ENCODE measurements at places on chromosomes 5 and 9.

- no peak for DNase-seq
These were observed 258.7 kb downstream of the IRX1 start for GRCh38 chr5:3854188-3854821.

GRCh38 chr5:18395126-18396110, 761.2 kb downstream of the TAF11L14 start:
- DNase-seq, result no peak

GRCh38 chr5:134411228-134411545, 494 bp downstream of the CDKN2AIPNL start:
- no peak for DNase-seq

DNA sequence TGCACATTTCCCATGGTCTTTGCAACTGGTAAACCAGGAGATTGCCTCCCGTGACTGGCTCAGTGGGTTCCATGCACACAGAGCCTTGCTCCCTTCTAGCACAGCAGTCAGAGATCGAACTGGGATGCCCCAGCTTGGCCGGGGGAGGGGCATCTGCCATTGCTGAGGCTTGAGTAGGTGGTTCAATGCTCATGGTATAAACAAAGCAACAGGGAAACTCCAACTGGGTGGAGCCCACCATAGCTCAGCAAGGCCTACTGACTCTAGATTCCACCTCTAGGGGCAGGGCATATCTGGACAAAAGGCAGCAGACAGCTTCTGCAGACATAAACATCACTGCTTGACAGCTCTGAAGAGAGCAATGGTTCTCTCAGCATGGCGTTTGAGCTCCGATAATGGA, 67.0 kb upstream of the PPP1R2B start:
- no peak for DNase-seq

- DNase-seq, result no peak
These were observed 5.6 kb downstream of the ADAMTS13 start for GRCh38 chr9:133427658-133428348.

DNA sequence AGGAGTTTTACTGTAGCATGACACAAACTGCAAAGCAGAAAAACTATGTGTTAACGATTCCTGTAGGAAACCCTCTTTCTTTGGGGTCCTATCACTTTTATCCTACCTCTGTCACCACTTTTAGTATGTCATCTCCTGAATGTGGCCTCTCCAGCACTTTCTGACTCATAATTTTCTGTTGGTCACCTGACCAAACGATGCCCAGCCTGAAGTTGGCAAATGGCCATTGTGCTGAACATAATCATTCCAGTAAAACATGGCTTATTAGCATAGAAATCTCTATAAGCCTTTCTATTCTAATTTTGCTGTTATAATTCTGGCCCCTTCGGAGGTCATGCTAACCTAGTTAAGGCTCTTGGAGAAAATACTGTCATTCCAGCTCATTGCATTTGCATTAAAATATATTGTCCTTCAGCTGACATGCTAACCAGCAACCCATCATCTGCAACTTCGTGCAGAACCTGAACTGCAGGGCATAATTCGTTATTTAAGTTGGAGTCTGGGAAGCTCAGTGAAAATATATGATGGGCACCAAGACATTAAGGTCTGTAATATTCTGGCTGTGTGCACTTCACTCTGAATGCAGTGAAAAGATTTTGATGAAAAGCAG, 140.3 kb downstream of the NMUR2 start:
- no peak for DNase-seq

- no peak for DNase-seq
These were observed 555.0 kb downstream of the PRR16 start for GRCh38 chr5:121019106-121019505.

GRCh38 chr5:57437976-57438805, 44.4 kb downstream of the ACTBL2 start:
- DNase-seq, result no peak

DNA sequence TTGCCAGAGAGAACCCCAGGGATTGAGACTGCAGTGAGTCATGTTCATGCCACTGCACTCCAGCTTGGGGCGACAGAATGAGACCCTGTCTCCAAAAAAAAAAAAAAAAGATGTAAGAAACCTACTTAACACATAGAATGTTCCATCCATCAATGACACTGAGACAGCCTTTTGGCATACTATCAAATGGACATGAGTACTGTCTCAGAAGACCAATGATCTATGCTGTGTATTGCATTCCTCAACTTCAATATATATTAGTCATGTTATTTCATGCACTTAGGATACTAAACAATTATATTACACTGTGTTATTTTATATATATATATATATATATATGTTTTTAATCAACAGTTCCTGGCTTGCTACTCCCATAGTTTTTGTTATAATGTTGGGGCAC, 57.1 kb upstream of the ANKH start:
- no peak for DNase-seq

GRCh38 chr9:27582794-27583193, 9.5 kb upstream of the C9orf72 start:
- DNase-seq, result no peak

DNA sequence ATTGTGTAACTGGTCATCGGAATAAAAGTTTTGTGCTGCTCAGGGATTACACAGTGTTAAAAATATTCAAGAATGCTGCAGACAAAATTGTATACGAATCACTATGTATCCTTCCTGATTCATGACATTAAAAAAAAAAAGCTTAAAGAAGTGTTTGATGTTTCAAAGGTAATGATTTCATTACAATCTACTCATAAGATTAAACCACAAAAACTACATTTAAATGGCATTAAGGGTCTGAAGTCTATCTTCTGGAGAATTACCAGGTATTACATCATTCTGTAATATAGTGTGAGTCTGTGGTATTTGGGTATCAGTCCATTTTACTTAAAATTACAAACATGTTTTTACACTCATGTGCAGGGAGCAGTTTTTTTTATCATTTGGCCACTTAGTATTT, 324.4 kb downstream of the NDUFS4 start:
- no peak for DNase-seq

DNA sequence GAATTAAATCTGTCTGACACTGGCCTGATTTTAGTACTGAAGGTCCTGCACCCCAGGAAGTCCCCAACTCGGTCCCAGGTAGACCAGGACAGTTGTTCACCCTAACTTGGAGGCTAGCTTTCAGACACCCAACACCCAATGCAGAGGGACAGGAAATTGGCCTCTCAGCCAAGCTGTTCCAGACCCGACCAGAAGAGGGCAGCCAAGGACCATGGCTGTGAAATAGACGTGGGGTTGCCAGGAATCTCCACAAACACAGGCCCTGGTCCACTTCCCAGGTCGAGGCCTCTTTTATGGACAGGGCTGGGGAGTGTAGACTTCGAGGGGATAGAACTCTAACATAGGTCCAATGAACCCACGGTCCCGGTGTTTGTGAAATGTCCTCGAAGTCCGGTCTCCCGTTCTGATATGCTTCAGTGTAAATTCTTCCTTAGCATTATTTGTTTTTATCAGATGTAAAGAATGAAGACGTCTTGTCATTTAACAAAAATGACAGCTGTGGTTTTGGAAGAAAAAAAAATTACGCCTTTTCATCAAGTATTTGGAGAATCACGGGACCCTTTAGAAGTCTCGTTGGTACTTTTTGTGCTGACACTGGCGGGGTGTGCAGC, 260.3 kb upstream of the ADAMTS16 start:
- DNase-seq, result peak; percentile 72

- no peak for DNase-seq
These were observed 130.0 kb downstream of the MVB12B start for GRCh38 chr9:126456441-126457174.

- no peak for DNase-seq
These were observed 274.3 kb downstream of the CDH18 start for GRCh38 chr5:19713740-19714139.

DNA sequence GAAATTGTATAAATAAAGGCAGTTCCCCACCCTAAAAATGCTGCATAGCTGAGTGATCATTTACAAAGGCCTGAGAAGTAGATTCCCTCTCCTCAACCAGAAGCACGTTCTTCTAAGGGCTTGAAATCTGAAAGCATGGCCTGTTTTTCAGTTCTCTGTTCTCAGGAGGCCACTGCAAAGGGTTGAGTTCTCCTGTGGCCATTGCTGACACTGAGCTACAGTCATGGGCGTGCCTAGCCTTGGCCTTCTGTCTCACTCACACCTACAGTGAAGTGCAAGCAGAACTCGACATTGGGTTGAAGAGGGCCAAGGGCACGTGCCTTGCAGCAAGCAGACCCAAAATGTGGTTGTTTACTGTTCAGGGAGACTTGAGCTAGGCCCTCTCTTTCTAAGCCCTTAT, 276.6 kb upstream of the VLDLR start:
- no peak for DNase-seq

DNA sequence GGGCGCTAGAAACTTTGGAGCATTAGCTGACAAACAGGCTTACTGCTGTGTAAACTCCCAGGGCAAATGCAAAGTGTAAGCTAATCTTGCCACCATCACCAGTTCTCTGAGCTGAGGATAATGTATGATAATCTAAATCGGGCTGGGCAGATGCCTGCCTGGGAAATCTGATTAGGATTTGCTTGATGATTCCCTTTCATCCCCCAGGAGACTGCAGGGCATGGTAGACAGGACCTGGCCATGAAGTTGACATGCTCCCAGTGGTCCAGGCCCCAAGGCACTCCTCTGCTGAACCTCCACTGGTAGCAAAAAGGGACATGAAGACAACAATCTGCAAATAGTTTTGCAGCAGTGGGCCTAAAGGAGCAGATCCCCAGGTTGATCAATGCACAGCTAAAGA, 317.5 kb downstream of the SPOCK1 start:
- no peak for DNase-seq

DNA sequence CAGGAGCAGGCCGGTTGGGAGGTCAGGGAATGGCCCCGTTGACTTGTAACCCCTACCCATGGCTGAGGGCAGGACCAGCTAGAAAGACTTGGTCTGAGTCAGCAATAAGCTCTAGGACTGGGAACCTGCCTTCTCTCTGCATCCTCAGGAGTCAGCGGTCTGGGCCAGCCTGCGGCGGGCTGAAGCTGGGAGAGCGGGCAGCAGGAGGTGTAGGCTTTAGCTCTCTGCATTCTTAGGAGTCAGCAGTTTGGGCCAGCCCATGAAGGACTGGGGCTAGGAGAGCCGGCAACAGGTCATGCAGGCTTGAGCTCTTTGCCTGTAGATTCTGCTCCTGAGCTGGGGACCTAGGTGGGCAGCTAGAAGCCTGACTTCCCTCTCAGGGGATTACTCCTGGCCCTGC, 6.4 kb upstream of the SMIM32 start:
- DNase-seq, result no peak

GRCh38 chr9:95029288-95029687, 288.2 kb downstream of the FANCC start:
- DNase-seq, result no peak

DNA sequence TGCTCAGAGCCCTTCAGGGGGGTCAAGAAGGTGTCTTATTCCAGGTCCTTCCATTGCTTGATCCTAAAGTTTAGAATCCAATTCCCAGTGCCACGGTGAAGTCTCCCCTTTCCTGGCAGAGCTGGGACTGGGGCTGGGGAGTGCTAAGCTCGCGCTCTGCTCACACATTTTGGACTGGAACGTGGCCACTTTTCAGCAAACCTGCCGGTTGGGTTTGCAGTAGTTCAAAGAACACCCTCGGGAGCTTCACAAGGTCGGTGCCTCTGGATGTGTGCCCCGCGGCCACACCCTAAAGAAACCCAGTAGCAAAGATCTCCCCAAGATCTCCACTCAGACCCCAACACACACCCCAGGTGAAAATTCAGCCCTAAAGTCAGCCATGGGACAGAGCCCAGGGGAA, at the start of gene C9orf152:
TSS of gene C9orf152 (minus strand) at position 129 of the 400 bp plus-strand sequence. CDS start 580 bp downstream, outside the sequence.
- no peak for DNase-seq

DNA sequence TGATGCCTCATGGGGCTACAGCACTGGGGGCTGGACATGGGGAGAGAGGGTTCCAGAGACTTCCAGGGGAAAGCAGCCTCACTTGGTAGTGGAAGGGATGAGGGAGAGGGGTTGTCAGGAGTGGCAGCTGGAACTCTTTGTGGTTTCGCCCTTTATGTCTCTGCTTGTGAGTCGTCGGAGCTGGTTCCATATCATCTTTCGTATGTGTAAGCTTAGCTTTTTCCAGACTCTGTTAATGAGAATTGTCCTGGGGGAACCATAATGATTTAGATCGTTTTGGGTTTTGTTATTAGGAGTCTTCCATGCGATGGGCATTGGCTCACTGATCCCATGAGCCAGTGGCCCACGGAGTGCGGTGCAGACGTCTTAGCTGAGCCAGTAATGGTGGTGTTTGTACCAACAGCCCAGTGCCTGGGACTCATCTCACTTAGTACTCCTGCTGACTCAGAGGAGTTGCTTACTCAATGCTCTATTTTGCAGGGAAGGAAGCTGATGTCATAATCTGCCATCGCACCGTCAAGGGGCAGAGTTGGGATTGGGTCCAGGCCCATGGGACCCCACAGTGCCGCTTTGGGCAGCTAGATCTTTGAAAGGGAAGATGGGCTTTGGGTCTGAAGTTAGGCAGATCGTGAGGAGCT, 48.5 kb downstream of the NEK6 start:
- DNase-seq, result peak; percentile 82

- DNase-seq, result no peak
These were observed 1125.0 kb upstream of the DMAC1 start for GRCh38 chr9:8924562-8924961.

GRCh38 chr5:133245191-133246052, 193.6 kb downstream of the HSPA4 start:
- peak; percentile 98 for DNase-seq

- DNase-seq, result peak; percentile 53
These were observed 352.9 kb downstream of the DNAH5 start for GRCh38 chr5:13591621-13592020.

- no peak for DNase-seq
These were observed 805.7 kb upstream of the SEMA6A start for GRCh38 chr5:117380316-117380715.

GRCh38 chr9:136848393-136849037, 694 bp upstream of the PHPT1 start:
- DNase-seq, result peak; percentile 56

DNA sequence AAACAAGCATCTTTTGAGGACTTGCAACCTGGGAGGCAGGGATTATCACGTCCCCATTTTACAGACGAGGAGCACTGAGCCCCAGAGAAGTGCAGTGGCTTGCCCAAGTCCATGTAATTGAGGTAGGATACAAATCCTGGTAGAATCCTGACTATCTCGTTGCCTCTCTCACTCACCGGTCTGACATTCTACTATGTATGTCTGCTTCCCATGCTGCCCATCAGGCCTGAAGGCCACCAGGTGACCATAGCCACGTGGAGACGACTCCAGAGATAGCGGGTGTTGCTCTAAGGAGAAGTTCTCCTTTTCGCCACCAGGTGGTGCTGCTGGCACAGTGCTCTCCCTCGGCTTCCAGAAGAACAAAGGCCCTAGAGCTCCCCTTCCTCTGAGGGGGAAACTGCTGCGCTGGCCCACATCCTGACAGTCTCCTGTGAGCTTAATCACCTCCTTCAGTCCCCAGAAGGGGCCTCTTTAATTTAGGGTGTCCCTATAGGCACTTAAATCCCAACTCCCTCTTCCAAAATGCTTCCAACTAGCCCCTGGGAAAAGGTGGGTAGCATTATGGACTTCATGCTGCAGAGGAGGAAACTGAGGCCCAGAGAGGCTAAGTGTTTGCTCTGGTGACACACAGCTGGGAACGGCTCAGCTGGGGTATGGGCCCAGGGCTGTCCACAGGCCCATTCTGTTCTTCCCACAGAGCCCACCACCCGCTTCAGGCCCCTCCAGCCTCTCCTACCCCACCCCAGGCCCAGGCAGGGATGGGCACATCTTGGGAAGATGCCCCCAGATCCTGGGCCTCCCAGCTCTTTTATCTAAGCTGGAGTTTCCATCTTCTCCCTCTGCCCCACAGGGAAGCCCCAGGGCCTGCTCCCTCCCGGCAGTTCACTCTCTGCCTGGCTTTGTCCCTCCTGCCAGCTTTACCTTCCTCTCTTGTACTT, 6.4 kb downstream of the SLC34A1 start:
- peak; percentile 98 for DNase-seq

- DNase-seq, result no peak
These were observed 282.0 kb downstream of the ISL1 start for GRCh38 chr5:51665251-51665593.

All from A549 (cell line).